ENCODE measurements at places on chromosomes 6 and 20.

GRCh38 chr6:70537266-70537665 is 29.5 kb upstream of the SDHAF4 start:
- no peak for DNase-seq

- DNase-seq: no peak
These were observed 10.3 kb downstream of the GUCA1B start for GRCh38 chr6:42184475-42184874.

DNA sequence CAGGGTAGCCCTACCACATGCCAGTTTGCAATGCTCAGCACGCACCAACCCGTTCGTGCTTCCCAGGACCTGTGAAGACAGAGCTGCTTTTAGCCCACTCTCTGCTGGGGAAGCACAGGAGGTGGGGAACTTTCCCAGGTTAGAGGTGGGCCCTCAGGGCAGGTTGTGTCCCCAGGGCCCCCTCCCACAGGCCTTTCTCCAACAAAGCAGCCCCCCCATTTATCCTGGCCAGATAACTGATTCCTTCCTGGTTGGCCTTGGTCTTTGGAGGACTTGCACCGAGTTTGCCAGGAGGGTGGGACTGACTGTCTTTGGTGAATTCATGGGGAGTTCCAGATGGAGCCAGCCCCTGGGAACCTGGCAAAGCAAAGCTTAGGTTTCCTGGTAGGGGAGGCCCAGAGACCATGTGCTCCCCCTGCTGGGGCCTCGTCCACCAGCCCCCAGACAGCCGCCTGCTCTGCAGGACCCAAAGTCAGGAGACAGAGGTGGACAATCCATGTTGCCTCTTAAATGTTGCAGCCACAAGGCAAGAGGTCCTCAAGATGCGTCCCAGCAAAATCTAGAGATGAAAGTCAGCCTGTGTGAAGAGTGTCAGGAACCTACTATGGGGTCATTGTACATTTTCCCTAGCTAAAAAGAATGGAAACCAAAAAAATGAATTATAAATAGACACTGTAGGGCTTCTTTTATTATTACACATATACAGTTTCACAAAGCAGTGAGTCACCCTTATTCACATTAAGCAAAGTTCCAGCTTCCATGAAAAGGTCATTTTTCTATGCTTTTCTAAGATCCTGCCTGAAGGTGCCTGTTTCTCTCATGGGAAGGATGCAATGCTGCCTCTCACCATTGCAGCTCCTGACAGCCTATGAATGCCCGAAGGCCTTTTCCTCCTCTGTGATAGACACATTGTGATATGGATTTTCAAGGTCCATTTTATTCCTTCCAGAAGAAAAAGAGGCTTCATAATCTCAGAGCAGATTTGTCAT is 497.8 kb downstream of the PREX1 start:
- DNase-seq: no peak

GRCh38 chr20:20657092-20657491 is 55.4 kb downstream of the RALGAPA2 start:
- no peak for DNase-seq

- no peak for DNase-seq
These were observed at the start of gene DSP for GRCh38 chr6:7541175-7542064. TSS of gene DSP (plus strand) at chr6:7541671. CDS start at chr6:7541916, 245 bp downstream.

GRCh38 chr6:156780102-156780641 is 3.0 kb downstream of the ARID1B start:
- DNase-seq: peak; percentile 38

DNA sequence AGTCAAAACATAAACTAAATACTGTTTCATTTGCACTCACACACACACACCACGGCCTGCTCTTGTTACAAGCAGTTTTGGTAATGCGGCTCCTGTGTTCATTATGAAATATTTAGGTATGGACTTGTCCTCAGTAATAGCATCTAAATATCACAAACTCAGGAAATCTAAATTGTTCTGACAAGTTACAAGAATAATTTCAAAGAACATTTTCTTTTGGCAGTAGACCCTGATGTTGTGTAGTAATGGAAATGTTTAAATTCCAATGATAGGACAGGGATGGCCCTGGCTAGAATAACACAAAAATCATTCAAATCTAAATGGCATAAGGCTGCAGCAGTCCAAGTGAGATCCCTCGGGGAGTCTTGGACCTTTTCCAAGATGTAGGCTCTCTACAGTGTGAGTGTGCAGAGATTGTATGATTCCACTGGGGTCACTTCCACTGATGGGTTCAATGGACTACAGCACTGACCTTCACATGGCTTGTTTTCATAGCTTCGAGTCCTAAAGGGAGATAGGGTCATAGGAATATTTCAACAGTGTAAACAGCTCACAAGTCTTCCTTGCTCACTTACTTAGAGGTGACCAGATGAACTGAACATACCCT is 210.6 kb upstream of the PLCB4 start:
- no peak for DNase-seq

DNA sequence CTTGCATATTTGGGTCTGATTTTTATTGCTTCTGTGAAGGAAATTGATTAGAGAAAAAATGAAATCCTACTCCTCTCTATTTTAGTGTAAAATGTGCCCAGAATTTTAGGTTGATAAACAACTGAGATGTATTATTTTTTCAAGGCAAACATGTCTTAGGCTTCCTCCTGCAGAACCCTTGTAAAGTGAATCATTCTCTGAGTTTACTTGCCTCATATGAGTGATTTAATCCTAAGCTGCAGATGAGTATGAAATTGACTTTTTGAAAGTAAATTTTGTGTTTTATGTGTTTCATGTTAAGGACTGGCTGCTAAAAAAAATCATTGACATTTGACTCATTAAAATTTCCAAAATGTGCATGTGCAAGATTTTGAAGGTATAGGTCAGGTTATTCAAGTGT is 138.5 kb upstream of the PHACTR1 start:
- no peak for DNase-seq

DNA sequence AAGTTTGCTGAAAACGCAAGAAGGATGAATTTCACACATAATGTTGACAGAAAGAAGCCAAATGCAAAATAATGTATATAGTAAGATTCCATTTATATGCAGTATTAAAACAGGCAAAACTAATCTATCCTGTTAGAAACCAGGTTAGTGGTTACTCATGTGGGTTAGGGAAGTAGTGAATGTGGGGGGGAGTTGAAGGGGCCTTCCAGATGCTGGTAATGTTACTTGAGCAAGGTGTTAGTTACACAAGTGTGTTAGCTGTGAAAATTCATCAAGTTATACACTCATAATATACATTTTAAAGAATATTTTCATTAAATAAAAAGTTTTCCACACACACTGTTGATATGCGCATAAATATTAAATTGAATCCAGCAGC is 29.8 kb downstream of the USP45 start:
- DNase-seq: no peak

- no peak for DNase-seq
These were observed 297.8 kb downstream of the GJA1 start for GRCh38 chr6:121733234-121733633.

DNA sequence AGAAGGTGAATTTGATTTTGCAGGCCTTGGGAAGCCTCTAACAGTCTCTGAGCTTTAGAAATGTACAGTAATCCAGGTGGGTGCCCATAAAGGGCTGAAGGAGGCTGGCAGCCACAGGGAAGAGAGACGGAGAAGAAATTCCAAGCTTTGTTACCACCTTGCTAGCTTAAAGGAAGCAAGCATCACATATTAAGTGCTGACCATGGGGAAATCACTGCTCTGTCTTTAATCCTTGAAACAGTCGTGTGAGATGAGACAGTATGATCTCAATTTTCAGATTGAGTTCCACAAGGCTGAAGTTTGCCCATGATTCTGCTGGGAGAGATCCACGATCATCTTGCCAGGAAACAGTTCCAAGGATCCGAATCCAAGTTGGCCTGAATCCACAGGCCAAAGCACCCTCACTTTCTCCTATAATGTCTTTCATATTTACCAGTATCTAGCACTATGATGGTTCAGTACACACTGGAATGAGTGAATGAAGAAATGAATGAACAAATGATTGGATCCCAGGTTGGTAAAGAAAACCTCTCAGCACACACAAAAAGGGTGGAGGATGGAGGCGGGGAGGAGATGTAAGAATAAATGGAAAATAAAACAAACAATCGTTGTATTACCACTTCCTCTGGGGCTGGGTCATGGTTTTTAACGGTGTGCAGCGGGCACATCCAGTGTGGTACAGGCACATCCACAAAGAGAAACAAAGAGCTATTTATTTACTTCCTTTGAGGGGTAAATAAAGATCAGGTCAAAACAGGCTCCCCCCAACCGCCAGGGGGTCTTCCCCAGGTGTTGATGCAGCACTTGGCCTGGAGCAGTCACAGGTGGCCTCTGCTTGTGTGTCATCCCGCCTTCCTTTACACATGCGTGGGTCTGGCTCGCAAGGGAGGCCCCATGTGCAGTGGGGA is 28.2 kb upstream of the TAF8 start:
- peak; percentile 56 for DNase-seq

GRCh38 chr6:163643866-163644265 is 229.3 kb downstream of the QKI start:
- no peak for DNase-seq

DNA sequence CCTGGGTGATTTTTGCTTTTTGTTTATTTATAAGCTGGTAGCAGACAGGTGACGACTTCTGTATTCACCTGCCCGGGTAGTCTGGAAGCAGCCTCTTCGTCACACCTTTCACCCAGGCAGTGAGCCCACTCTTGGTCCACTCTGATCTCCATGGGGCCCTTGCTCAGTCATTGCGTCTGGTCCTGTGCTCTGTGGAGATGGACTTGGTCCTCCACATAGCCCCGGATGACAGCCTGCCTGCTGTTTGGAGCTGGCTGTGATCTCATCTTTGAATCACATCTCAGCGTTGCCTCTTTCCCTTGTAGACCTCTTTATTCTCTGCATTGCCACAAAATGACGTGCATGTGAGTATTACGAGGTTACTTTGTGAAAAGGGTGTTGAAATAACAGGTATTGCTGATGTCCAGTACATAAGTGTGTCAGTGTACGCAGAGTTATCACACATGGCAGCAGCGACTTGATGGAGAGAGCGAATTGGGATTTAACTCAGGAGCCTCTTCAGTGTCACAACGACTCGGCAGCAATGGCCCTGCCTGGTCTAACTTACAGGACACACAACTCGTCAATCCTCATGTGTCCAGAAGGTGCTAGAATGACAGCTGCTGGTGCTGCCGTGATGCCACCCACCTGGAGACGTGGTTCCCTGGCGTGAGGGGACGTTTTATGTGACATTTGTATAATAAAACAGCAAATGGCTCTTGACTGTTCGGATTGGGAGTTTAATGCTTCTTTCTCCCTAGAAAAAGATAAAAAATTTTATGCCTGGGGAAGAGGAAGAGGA is 24.2 kb upstream of the FRMD1 start:
- no peak for DNase-seq

- DNase-seq: no peak
These were observed 146.8 kb downstream of the CDC5L start for GRCh38 chr6:44534291-44534690.

DNA sequence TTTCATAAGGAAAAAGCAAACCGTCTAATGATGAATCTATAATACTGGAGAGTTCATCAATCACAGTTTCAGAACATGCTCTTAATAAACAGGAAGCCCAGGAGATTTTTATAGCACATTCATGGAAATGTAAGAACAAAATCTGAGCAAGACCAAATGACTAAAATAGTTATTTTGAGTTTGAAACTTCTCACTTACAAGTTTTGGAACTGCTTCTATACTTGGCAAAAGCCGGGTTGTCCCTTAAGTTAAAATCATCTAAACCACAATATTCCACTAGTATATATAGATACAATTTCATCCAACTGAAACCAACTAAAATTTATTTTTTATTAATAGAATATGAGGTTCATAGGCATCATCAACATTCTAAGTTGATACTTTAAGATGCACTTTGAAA is 268.2 kb downstream of the PHACTR1 start:
- no peak for DNase-seq

GRCh38 chr20:19713822-19714578 is 44.1 kb upstream of the RIN2 start:
- DNase-seq: no peak

GRCh38 chr6:139853302-139853992 is 479.0 kb upstream of the CITED2 start:
- DNase-seq: no peak

- no peak for DNase-seq
These were observed 12.7 kb downstream of the HECA start for GRCh38 chr6:139147628-139148027.

GRCh38 chr20:55038684-55039083 is 563.3 kb downstream of the DOK5 start:
- no peak for DNase-seq

- no peak for DNase-seq
These were observed 229.7 kb downstream of the PRL start for GRCh38 chr6:22067122-22067521.

DNA sequence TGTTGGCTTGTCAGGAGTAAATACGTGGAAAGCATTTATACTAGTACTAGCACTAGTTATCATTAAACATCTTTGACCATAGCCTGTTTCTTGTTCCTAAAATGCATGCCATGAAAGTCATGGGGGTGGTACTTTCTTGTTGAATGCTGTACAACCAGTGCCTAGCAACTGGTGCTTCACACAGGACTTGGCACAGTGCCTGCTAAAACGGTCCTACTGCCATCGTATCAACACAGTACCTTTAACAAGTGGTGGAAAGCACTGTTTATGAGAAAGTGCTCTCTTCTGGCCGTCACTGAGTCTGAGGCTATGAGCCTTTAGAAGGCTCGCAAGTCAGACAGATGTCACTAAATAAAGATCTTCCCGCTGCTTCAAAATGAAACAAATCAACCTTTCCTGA is 21.6 kb downstream of the ZNFX1 start:
- no peak for DNase-seq

DNA sequence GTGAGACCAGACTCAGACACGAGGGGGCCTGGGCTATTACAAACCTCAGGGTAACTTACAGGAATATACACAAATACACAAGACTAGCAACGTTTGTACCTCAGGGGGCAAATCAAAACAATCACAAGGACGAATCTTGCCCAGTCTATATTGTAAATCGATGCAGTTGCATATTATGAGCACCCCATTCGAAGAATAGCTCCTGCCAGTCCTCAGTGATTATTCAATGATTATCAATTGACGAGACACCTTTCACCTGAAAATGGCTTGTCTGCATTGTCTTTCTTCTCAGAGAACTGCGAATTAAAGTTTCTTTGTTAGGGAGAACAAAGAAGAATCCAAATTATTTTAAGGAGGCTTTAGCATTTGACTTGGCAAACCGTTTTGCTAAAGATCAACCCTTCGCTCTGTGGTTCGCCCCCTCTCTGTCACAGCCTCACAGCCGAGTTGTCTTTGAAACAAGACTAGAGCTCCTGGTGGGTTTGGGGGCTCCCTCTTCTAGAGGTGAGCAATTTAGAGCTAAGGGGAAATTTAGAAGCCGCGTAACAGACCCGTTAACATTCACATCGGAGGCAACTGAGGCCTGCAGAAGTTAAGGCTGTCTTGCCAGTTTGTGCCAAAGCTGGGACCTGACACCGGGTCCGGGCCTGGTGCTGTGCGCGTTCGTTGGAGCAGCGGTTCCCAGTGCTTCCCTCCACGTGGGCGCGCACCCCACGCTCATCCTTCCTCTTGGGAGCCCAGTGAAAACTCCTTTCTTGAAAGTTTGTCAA is 24.9 kb upstream of the MAP3K7 start:
- DNase-seq: no peak

DNA sequence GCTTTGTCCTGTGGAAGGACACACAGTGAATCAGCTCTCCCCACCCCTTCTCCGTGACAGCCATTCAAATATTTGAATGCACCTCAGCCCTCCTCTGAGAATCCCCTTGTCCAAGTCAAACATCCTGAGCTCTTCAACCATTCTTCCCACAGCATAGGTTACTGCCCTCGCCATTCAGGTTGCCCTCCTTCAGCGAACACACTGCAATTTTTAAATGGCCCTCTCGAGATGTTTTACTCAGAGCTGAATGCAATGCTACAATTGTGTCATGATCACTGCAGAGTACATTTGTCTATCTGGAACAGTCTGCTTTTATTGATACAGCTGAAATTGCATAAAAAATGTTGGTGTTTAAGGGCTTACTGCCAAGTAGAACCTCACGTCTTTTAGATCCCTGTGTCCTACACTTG is 48.9 kb downstream of the SLC2A12 start:
- no peak for DNase-seq

Data from activated CD4-positive, alpha-beta T cell treated with anti-CD3 and anti-CD28 coated beads for 24 hours (primary cell).